ENCODE measurements at places on chromosomes 13 and 19.

DNA sequence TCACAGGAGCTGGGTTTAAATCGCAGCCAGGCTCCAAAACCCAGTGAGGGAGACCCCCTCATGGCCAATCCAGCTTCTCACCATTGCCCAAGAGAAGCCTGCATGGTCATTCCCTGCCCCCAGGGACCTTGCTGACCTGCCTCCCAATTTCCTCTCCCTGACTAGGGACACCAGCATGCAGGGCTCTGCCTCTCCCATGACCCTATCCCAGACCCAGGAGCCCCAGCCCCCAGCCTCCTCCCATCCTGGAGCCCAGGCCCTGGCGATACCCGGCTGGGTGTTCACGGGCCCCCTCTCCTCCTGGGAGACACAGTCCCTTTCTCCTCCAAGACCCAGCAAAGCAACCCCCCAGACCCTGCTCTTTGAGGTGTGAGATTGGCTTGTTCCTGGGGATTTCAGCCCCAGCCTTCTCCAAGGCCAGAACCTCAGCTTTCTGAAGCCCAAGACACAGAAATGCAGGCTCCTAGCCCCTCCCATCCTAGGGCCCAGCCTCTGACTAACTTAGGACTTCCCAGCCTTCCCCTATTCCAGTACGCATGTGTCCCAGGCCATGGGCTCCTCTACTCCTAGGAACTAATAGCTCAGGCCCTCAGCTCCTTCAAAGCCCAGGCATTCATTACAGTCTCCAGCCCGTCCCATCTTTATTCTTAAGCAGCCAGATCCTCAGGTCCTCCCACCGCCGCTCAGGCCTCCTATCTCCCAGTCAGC lies 1.1 kb downstream of the GYS1 start:
- DNase-seq = peak; percentile 58

- no peak for DNase-seq
Observed at GRCh38 chr13:109158383-109158782, 529.0 kb downstream of the MYO16 start.

GRCh38 chr13:85500696-85501256 lies 298.4 kb downstream of the SLITRK6 start:
- no peak for DNase-seq

- no peak for DNase-seq
Observed at GRCh38 chr13:39210961-39211534, 172.8 kb downstream of the NHLRC3 start.

- peak; percentile 78 for DNase-seq
Observed at GRCh38 chr13:28819735-28820098, 422 bp upstream of the MTUS2 start.

- peak; percentile 50 for DNase-seq
Observed at GRCh38 chr19:53772943-53773342, 51.2 kb downstream of the NLRP12 start.
